NCI-H1092 (cell line): ENCODE measurements at places on chromosomes 12 and 14.

GRCh38 chr14:99604278-99604765 lies 315 bp upstream of the CCDC85C start:
- DNase-seq = peak; percentile 92

DNA sequence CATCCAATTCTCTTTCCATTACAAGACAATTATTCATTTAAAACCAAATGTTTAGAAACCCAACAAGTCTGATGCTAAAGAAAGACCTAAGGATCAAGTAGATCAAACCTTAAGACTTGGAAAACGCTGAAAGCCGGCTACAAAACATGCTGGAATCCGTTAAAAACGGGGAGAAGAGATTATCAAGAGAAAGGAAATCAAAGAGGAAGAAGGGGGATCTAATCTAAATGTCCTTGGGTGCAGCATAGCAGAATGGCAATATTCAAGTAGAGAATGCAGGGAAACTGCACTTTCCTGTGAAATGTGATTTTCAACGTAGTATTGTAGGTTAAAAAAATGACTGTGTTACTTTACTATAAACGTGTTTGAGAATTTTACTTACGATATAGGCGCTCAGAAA lies 1.3 kb downstream of the PPP1R13B start:
- DNase-seq = no peak

GRCh38 chr12:2110849-2111566 lies 58.2 kb downstream of the CACNA1C start:
- no peak for DNase-seq

DNA sequence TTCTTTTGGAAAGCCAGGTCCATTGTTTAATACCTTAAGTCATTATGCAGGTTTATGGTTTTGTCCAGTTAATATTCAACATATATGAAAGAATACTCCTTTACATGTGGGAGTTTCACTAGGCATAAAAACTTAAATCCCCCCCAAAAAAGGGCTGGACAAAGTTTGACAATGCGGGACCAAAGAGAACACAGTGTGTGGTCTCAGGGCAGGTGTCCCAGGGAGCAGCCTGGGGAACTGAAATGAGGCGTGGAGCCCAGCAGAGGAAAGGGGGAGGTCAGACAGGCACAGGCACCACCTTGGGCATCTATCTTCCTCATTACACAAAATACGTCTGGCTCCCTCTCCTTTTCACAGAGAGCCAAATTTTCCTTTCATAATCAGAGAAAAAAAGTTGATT lies 22.5 kb downstream of the PKP2 start:
- no peak for DNase-seq

- DNase-seq = no peak
Observed at GRCh38 chr14:100031506-100032281, 33.5 kb upstream of the EVL start.

DNA sequence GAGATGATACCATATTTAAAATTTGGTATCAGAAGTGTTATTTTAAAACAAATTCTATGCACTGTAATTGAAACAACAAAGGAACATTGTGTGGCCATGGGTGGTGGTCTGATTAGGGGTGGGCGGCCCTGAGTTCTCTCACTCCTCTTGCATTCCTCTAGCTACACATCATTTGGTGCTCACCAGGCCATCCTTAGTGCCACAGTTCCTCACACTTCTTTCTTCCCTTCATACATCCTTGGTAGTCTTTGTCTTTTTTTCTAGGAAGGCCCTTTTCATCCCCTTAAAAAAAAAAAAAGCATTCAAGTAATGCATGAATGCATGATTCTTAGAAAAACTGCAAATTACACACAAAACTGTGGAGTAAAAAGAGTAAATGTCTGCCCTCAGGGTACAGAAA lies 2.4 kb upstream of the MANSC4 start:
- DNase-seq = no peak

- DNase-seq = no peak
Observed at GRCh38 chr12:26282339-26282940, 87.1 kb downstream of the SSPN start.

- no peak for DNase-seq
Observed at GRCh38 chr12:74066476-74066875, 471.2 kb upstream of the ATXN7L3B start.

DNA sequence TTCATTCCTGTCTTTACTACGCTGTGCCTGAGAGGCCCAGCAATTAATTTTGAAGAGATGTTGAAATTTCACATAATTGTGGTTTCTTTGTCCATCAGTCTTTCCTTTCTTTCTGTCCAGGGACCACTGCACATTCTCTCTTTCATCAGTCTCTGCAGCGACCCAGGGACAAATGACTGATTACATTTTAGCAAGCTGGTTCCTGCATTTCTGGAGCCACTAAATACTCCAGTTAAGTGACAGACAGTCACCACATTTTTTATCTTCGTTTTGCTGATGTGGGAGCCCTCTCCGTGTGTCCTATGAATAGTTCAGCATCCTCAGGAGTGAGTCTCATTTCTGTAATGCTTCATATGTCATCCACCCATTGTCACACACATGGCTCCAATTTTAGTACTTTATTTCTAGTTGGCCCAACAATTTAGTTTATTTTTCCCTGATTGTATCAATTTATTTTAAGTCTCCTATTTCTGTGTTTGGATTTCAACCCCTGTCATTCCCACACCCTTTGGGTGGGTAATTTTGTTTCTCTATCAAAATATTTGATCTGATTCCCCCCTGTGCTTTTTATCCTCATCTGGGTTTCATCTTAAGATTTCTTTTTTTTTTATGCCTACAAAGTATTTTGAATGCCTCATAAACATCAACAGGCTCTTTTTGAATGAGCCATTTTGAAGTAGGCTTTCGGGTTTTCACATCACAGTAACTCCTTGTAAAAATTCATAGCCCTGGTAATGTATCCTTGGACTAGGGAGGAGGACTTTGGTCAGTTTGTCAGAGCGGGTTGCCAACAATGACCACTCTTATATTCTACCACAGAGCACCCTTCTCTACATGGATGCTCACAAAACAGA lies 1196.5 kb downstream of the GALC start:
- DNase-seq = no peak

DNA sequence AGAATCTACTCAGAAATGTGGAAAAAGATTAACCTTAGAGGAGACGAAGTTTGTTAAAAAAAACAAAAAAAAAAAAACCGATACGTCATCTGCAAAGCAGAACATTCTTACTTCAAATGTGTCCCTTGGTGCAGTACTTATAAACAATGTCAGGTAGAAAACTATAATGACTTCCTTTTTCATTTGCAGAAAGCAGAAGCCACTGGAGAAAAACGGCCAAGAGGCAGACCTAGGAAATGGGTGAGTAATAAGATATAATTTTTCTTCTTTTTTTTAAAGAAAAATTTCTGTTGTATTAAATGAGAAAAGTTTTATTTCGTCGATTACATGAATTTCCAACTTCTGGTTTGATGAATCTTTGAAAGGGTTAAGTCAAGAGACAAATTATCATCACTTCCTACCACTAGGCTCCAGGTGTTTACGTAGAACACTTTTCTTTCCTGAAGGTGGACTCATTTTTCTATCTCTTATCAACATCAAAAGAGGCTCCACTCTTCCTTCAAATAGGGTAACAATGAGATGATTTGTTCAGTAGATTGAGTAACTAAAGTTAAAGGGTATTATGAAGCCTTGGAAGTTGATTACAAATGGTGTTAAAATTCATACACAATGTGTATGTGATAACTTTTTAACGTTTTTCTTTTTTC lies 14.2 kb downstream of the HMGA2 start:
- DNase-seq = no peak

- no peak for DNase-seq
Observed at GRCh38 chr12:4416276-4416675, 29.3 kb downstream of the FGF6 start.

GRCh38 chr14:74495356-74495755 lies 1.8 kb downstream of the ISCA2 start:
- DNase-seq = no peak

DNA sequence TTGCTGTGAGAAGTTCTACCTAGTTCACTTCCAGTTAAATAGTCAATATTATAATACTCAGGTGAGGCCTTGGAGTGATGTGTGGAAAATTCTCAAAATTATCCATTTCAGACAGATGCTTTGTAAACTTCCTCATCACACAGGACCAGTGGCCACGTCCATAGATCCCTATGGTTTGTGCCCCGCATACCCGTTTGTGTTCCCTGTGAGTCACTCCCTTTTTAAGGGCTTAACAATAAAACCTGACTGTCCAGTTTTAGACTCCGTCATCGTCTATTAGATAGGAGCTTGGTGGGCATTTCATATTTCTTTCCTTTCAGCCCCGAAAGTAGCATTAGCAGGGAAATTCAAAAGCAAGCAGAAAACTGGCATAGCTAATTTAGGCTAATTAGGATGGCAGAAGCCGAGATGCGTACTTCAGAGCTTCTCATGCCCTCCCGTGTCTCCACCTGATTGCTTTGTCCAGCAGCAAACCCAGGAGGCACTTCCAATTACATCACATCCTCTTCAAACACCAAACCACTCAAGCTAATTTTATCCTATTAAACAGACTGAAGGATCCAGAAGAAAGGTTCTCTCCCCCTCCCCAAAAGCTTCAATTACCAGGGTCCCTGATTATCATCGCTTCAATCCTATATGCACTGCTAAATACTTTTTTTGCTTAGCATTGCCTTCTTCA lies 186.6 kb upstream of the OTX2 start:
- DNase-seq = no peak

DNA sequence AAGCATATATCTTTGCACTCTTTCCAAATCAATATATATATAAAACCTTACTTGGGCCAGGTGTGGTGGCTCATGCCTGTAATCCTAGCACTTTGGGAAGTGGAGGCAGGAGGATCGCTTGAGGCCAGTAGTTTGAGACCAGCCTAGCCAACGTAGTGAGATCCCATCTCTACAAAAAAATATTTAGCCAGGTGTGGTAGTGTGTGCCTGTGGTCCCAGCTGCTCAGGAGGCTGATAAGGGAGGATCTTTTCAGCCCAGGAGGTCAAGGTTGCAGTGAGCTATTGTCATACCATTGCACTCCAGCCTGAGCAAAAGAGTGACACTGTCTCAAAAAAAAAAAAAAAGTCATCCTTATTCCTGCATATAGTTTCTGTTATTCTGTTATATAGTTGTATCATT lies 14.4 kb downstream of the OS9 start:
- DNase-seq = no peak

DNA sequence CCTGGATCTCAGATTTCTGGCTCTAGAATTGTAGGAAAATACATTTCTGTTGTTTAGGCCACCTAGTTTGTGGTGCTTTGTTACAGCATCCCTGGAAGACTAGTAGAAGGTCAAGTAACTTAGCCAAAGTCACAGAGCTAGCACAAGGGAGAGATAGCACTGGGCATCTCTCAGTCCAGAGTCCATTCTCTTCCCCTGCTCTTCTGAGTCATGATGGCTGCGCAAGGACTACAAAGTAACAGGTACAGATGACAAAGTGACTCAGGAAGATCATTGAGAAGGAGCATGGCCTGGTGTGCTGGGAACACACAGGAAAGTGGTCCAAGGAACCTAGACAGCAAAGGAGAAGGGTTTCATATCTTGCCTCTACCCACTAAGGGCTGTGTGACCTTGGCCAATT lies 19.3 kb downstream of the SLC17A8 start:
- DNase-seq = no peak

GRCh38 chr12:117686911-117687377 lies 281.8 kb downstream of the KSR2 start:
- peak; percentile 22 for DNase-seq

GRCh38 chr12:116101991-116102390 lies 175.5 kb downstream of the MED13L start:
- no peak for DNase-seq

DNA sequence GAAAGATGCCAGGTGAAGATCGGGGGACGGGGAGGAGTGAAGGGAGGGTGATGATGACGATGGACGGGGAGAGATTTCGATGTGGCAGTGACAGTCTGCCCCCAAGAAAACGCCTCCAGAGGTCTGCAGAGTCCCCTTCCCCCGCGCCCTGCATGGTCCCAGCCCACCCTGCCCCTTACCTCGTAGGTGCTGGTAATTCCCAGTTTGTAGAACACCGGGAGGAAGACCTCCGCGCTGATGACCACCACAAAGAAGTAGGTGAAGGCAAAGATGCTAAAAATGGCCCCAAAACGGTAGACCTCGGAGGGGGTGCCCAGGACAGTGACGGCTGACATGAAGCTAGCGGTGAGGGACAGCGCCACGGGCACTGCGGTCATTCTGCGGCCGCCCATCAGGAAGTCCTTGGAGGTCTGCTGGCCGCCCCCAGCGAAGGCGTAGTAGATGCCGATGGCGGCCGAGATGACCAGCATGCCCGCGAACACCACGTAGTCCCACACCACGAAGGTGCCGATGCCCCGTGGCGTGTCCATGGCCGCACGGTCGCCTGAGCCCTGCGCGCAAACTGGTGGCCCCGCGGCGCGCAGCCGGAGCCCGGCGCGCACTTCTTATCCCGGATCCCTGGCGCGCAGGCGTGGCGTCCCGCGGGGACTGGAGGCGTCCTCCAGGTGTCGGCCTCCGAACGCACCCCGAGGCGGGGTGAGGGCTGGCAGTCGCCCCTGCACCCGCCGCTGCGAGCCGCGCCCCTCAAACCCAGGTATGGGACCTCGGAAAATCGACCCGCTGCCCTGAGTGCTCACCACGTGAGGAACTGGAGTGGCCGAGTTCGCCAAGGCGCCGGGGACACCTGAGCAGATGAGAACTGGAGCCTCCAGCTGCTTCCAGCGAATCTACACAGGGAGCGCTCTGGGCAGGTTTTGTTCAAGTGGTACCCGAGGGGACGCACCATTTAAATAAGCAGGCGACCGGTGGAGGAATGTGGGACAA lies at the start of gene SLC5A8:
TSS of gene SLC5A8 (minus strand) at position 920 of the 984 bp plus-strand sequence. CDS start at position 530, 390 bp downstream.
- no peak for DNase-seq

DNA sequence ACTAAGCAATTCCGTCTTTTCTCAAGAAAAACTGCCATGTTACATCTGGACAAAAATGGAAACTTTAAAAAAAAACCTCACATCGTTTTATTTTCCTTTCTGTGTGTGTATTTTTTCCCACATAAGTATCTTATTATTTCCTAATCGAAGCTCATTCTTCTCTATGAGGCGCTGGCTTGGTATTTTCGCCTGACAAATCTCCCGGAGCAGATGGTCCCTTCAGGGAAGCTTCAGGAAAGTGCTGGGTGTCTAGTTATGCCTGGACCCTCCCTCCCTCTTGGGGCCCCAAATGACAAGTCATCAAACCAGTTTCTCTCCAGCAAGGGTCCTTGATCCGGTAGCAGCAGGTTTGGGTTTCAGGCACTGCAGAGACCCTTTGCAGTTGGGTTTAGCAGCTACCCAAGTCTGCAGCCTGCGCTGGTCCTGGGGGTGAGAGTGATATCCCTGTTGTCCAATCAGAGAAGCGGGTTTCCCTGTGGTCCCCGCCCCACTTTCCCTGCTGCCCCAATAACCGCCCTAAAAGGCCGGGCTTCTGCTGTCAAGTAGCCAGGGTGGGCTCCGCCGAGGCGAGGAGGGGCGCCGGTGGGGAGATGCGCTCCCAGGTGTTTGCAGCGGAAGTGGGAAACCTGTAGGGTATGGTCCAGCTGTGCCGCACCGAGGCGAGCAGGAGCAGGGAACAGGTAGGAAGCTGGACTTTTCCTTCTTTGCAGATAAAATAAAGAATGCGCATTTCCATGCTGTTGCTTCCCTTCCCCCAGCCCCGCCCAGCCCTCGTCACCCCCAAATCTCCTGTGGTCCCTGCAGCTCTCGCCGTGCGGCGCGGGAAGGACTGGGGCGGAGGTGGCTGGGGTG lies at the start of gene CNTN1:
TSS of gene CNTN1 (plus strand) at position 527 of the 852 bp plus-strand sequence.
- DNase-seq = no peak

- DNase-seq = no peak
Observed at GRCh38 chr14:77151918-77152588, 10.5 kb upstream of the ZDHHC22 start.
